Posterior vena cava (tissue), 2 donors: ENCODE measurements at places on chromosomes 7 and 10. TPM values are rescaled to one million over a fixed set of nuclear protein-coding genes. Genes with fewer than 3 reads are reported as not detected.

Gene LRRC18
- total RNA-seq: not detected

Gene PNLIPRP3
- not detected for total RNA-seq

Gene MOGAT3
- not detected for total RNA-seq

Gene CPA5
- not detected for total RNA-seq

GRCh38 chr10:11328264-11329061 is 283.0 kb downstream of the USP6NL start:
- no peak for DNase-seq

- peak; percentile 88 for DNase-seq
Measured at GRCh38 chr10:79562135-79562756, 2.0 kb upstream of the SFTPA2 start.

DNA sequence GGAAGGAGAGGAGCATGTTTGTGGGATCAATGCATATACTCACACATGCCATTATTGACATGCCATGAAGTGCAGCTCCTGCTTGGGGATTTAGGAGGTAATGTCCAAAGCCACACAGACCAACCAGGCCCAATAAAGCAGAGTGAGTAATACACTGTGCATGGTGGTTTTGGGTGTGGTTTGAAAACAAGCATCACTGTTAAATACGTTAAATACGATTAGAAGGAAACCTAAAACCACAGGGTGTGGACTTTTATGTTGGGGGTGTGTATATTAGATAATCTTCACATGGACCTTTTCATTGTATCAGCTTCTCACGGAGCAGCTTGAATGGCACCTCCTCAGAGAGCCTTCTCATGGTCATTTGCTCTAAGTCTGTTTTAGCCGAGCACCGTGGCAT is 10.4 kb upstream of the EIF3A start:
- no peak for DNase-seq

DNA sequence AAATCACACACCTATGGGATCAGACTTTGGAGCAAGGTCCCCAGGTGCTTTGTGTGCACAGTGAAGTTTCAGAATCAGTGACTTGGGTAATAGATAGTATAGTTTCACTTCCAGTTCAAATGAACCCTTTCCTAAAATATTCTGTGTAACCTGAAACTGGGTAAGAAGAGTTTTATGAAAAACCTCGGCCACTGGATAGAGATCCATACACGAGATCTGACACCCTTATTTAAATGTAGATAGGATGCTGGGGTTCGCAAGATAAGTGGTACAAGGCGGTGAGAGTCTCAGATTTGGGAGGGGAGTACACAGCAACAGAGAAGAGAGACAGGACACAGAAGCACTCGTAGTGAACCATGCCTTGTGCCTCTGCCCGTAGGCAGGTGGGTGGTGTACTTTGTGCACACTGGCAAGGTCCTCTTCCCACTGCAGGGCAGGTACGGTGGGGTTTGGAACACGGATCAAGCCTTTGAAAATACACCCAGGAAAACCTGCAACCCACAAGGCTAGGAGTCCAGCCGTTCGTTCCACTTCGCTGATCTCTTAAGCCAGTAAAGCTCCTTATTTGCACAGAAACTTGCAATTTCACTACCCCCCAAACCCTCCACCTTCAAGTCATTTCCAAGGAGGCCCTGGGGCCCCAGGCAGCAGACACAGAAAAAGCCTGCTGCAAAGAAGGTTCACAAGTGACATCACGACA is 162.8 kb downstream of the USP6NL start:
- no peak for DNase-seq

- DNase-seq: no peak
Measured at GRCh38 chr7:45220846-45221618, 63.4 kb downstream of the RAMP3 start.

DNA sequence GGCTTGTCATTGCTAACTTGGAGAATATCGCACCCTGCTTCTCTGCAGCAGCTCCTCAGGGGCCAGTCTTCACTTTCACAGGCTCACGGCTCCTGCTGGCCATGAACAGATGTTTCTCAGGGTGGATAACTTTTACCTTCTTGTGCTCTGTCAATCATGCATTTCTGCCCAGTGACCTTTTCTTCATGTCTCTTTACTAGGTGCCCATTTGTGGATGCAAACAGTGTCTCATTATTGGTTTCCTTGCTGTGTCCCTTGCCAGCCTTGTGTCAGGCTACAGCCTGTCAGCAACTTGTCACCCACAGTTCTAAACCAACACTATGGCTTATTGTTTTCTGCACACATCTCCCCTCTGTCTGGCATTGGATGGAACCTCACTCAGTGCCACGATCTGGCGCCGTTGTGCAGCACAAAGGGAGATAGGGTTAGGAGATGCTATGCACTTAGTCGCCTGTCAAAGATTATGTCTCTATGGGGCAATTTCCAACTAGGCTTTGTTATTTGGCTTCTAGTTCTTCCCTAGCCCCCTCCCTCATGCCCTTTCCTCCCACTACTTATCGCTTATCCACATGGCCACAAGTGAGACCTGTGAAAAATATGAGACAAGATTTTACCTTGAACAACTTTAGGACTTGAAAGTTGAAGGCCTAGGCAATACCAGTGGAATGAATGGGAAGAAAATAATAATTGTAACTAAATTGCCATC is 45.7 kb upstream of the NXPH1 start:
- DNase-seq: no peak

- no peak for DNase-seq
Measured at GRCh38 chr7:77482015-77482414, 55.1 kb upstream of the PTPN12 start.

DNA sequence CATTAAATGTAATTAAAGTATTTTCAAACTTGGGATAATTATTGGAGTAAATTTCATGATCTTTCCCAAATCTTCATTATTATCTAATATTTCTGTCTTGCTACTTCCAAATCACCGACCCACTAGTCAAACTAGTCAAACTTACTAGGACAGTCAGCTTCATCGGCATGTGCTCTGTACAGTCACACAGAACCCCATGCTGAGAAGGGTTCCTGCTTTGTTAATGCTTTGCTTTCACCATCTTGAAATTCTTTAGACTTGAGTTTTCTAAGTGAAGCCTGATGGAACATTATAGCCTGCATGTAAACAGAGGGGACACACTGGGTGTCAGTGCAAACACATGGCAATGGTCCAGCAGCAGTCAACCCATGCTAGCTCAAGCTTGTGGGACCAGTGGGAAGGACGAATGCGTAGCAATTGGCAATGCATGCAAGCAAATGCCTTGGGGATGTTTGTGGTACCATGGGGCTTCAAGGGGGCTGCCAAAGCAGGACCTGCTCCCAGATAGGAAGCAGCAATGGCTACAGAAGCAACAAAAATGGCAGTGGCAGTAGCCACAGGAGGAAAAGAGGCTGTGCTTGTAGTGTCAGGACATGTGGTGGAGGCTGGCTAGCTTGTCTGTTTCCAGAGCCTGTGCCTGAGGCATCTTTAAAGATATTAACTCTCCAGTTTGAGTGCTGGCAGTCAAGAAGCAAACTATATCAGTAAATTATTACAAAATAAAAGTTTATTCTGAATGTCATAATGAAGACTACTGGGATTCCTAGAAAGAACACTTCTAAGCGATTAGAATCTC is 441.1 kb upstream of the SEMA3D start:
- DNase-seq: no peak

DNA sequence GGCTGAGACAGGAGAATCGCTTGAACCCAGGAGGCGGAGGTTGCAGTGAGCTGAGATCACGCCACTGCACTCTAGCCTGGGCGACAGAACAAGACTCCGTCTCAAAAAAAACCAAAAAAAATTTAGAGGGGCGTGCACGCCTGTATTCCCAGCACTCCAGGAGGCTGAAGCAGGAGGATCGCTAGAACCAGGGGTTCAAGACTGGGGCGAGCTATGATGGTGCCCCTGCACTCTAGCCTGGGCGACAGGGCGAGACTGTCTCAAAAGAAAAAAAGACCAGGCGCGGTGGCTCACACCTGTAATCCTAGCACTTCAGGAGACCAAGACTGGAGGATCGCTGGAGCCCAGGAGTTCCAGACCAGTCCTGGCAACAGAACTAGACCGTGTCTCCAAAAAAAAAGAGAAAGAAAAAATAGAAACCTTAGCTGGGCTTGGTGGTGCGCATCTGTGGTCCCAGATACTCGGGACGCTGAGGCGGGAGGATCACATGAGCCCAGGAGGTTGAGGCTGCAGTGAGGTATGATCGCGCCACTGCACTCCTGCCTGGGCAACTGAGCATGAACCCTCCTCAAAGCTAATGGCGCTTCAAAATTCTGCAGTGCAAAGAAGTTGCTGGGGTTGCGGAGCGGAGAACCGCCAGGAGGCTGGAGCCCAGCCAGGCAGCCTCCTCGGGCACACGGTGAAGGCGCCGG is 382 bp upstream of the MBLAC1 start:
- no peak for DNase-seq
